ENCODE measurements at places on chromosomes 4 and X.

- no peak for DNase-seq
Observed at GRCh38 chr4:127268367-127268766, 364.4 kb upstream of the INTU start.

- DNase-seq = no peak
Observed at GRCh38 chr4:10326075-10326474, 131.2 kb downstream of the ZNF518B start.

DNA sequence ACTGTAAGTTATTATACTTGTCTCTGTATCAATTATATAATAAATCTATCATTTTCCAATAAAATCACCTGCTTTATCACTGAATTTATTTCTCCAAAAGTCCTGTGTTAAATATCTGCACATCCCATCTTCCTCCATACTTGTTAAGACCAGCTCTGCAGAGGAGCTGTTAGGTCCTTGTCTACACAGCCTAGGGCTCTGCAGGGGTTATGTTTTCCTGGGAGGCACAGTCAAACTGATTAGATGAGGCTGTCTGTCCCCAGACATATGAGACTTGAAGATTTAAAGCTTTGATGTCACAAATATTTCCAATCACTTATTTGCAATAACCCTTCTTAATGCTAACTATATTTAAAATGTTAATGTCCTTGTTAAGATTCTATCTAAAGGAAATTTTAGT lies 446.8 kb downstream of the TRAM1L1 start:
- no peak for DNase-seq

DNA sequence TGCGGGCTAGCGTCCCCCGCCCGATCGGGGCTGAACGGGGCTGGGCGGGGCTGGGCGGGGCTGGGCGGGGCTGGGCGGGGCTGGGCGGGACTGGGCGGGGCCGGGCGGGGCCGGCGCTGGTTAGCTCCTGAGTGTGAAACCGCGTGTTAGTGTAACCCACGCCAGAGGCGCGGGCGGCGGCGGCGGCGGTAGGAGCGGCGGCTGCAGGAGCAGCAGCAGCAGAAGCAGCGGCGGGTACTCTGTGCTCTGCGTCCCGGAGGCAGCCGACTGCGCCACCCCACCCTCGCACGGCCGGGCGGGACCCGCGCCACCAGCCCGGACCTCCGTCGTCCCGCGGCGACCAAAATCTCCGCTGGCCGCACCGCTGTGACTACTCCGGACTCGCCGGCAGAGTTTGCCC lies 128.1 kb downstream of the LAS1L start:
- DNase-seq = no peak

DNA sequence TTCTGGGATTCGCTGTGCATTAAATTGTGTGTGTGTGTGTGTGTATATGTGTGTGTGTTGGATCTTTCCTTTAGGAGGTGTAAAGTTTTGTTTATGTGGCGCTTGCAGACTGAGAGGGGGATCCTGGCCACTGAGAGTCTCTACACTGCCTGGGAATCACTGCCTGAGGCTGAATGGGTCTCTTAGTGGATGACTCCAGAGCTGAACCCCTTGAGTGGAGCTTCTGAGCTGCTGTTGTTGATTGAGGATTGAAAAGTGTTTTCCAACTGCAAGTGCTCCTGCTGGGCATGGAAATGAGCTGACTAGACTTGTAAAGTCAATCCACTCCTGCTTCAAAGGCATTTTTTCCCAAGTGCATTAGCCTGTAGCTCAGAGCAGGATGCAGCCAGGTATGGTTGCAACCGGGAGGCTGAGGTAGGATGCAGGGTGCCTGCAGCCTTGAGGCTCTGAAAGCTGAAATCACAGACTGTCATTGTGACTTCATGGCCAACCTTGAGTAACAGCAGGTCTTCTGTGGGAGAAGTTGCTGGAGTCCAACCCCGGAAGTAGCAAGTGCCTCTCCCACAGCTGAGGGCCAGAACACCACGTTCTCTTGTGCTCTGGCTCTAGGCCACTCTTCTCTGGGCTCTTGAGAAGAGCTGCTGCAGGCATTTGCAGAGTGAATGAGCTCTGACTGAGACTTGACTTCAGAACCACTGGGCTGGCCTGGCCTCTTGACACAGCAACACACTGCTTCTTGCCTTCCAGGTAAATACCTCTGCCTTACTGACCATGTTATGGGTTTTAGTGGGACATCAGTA lies at the start of gene TBX22:
Gene TBX22, plus strand, starts transcription at position 613 of the 800 bp plus-strand sequence. CDS start 7,517 bp downstream, outside the sequence.
- no peak for DNase-seq

- no peak for DNase-seq
Observed at GRCh38 chrX:123083924-123084323, 100.2 kb upstream of the GRIA3 start.

DNA sequence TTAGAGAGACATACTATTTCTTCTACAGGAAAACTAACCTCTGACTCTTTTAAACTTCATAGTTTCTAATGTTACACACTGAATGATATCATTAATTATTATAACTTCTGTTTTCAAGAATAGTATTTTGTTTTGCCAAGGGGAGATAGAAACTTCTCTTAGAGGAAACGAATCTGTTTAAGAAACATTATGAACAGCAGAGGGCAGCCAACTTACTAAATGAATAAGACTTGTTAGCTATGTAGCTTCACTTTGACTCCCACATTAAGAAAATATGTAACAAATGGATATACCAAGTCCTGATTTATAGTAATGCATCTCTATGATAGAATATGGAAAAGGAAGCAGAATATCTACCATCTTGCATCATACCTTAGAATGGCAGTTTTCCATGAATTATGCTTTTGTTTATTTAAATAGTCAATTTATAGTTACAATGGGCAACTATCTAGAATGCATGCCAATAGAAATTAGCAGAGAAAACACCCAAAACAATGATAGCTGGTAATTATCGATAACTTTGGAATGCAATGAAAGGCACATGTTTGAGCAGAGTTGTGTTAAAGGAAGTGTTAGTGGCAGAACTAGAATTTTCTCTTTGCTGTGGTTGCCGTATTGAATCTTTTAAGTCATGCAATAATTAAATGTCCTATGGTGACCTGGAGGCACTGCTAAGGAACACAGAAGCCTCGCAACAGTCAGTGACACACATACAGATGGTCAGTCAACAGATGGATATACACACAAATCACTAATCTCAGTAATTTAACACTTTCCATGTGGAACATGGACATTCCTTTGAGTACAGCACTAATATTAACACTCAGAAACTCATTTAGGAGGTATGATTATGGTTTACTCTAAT lies 105.7 kb upstream of the PDLIM3 start:
- peak; percentile 41 for DNase-seq

DNA sequence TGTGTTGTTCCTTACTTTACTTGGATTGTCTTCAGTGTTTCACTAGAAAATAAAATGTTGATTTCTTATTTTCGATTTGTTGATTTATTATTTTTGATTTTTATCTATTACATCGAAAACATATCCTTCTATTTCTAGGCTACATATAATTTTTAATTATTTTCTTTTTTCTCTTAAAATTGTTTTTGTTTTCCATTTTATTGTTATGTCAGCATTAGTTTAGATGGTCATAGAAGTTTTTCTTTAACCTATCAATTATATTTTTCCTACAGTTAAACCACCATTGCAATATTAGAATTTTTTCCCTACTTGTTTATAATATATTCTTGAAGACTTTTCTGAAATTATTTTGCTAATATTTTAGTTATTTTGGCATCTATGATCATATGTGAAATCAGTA lies 1685.1 kb downstream of the RPA4 start:
- DNase-seq = no peak

DNA sequence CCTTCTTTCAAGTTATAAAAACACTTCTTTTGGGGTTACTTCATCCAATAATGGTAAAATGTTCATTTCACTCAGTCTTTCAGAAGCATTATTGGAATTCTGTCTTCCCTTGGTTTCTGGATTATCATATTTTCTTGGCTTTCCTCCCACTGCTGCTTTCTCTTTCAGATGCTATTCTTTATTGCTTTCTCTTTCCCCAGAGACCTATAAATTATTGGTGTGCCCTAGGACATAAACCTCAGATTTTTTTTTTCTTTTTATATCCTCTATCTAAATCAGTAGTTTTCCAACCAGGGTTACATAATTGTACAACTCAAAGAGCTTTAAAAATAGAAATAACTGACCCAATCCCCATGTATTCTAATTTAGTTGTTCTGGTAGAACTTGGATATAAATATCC lies 1005.5 kb downstream of the ARAP2 start:
- DNase-seq = no peak

DNA sequence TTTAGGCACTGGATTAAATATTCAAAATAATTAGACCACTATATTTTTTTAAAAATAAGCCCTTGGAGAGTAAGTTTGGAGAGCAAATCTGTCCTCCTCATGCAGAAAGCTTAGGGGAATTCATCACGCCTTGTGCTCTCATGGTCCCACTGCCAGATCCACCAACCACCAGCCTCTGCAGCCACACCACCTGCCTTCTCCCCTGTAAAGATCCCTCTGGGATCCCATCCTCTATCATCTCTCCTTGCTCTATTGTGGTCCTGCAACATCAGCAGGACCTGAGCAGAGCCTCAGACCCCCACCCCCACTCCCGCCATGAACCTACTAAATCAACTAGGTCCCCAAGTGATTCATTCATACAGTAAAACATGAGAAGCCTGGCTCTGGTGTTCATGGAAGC lies 482.6 kb upstream of the GALNT7 start:
- no peak for DNase-seq

GRCh38 chr4:30744957-30745640 lies 24.9 kb downstream of the PCDH7 start:
- no peak for DNase-seq

DNA sequence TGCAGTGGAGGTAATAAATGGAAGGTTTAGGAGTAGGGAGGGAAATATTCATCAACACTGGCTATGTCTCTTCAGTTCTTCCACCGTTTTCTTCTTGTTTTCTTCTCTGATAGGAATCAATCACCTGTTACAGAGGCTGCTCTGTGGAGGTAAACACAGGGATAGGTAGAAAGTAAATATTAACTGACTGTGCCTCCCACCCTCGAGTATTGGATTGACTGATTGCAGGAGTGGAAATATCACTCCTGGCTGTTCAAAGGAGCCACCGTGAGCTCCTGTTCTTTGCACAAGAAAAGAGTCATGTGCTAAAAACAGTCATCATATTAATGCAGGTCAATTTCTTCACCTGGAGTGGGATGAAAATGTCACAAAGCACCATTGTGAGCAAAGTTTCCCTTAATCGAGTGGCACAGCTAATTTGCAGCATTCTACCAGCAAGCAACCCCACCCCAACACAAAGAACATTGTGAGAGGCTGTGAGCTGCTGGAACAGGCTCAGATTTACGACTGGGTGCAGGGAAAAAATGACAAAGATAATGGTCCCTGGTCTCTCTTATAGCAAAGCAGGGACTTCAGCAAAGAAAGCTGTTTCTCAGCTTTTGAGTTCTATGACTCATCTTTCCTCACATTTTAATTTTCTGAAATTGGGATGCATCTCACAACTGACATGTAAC lies 113.7 kb upstream of the TSPAN5 start:
- no peak for DNase-seq

- peak; percentile 55 for DNase-seq
Observed at GRCh38 chrX:15564981-15565579, 35.7 kb downstream of the ACE2 start.

DNA sequence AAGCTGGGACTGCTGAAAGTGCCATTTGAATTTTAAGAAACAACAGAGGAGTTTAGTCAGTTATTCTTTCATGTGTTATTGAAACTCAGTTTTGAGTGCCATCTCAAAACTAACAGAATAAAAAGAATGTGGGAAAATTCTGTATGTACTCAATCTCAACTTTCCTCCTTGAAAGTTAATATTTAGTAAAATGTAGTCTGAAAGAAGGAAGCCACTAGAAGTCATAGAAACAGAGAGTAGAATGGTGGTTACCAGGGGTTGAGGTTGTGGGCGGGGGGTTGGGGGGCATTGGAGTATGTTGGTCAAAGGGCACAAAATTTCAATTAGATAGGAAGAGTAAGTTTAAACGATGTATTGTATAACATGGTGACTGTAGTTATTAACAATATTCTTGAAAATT lies 628.3 kb upstream of the MAGEB2 start:
- DNase-seq = no peak

DNA sequence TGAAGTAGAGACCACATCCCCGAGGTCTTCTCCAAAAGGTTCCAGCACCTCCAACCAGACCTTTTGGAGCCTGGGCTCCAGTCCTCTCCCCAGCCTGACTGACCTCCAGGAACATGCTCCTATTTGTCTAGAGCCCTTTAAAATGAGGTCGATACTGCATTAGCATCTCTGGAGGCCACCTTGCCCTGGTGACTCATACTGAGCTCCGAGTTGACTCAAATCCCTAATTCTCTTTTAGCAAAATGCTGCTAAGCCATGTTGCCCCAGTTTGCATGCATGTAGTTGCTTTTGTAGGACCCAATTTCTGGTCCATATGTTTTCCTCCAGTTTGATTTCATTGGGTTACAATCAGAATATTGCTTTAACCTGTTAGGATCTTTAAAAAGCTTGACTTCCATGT lies 43.5 kb upstream of the CITED1 start:
- no peak for DNase-seq

- no peak for DNase-seq
Observed at GRCh38 chr4:89101256-89102161, 9.8 kb upstream of the TIGD2 start.

DNA sequence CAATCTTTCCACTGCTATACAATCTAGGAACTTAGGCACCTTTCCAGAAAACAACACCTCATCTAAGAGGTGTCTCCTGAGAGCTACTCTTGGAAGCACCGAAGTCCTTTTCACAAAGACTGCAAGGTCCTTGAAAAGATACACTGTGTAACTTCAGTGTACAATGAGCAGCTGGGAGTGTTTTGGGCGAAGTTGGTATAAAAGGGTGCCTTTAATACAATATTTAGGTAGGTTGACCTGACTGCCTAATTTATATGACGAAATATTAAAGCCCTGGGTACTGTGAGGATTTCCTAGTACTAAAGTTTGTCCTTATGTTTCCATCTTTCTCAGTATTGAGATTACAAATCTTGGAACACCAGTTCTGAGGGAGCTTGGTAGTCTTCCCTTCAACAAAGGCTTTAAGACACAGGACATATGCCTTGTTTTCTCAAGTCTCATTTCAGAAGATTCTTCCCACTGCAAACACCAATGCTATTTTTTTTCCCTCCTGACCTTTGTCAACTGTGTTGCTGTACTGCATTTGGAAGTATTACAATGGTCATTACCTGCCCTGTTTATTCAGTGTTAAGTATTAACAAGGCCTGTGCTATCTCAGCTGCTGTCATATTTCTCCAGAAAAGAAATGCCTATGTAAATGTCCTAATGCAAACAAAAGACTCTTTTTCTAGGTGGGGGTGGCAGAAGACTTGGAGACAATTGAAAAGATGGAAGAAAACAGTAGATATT lies 134.2 kb downstream of the MAML3 start:
- no peak for DNase-seq

GRCh38 chr4:142130666-142131065 lies 494.3 kb downstream of the IL15 start:
- DNase-seq = no peak
